ENCODE measurements at places on chromosomes 2 and 18.

DNA sequence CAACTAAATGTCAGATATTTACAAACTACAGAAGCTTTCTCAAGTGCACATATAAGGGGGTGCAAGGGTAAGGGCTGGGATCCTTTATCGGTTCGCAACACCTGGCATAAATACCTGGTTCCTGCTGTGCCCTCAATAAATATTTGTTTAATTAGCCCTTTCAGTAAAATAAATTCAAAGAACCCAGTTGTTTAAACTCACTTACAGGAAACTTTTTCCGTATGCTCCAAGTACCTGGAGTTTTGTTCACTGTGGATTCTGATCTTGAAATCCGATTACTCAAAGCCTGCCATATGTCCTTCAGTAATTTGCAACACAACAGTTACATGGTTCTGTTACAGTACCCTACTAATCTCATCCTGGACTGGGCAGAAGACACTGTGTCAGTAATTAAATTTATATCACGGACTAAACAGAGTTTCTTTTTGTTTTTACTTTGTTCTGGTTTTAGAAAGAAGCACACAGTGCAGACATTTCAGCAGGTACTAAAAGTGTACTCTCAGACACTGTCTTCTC, 36.9 kb downstream of the TBC1D8 start:
- no peak for DNase-seq

DNA sequence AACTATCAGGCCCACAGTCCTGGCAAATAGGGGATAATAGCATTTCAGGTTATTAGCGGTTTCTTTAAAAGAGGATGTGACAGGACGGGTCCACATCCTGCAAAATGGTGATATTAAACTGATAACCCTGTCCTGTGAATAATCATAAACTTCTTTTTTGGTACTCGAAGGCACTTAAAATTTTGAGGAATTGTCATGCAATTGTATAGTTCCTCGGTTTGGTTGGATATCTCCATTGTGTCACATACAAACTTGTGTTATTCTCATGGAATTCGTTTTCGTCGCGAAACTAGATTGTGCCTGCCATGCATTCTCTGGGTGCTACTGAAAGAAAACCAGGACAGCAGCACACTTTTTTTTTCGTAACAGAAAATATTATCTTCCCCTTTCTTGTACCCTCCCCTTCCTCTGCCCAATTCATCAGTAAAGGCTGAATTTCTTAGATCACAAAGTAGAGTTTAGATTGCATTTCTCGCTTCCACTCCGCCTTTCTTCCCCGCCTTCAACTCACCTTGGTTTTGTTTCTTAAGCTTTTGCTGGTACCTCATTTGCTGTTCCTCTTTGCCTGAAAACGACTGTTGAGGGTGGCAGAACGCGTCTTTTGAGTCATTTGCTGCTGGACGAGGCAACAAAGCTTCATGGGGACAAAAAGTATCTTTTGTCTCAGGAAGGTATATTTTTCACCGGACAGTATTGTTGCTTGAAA, 1.3 kb downstream of the CERS6 start:
- no peak for DNase-seq

GRCh38 chr18:61169386-61169785, 163.8 kb upstream of the CDH20 start:
- DNase-seq, result no peak

DNA sequence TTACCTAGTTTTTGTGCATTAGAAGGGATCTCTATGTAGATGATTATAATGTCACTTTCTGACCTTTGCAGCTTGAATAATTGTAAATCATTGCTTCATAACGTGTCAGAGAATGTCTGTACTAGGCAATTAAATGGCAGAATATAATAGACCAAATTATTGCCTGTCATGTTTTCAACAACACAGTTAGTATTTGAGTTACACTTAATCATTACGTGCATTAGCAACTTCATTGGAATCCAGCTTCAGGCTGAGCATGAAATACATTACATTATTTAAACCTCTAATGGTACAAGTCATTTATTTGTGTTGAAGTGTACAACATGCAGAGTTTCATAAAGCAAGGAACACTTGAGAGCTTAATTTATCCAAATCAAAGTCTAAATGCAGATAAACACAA, 48.0 kb downstream of the ZNF407 start:
- no peak for DNase-seq

DNA sequence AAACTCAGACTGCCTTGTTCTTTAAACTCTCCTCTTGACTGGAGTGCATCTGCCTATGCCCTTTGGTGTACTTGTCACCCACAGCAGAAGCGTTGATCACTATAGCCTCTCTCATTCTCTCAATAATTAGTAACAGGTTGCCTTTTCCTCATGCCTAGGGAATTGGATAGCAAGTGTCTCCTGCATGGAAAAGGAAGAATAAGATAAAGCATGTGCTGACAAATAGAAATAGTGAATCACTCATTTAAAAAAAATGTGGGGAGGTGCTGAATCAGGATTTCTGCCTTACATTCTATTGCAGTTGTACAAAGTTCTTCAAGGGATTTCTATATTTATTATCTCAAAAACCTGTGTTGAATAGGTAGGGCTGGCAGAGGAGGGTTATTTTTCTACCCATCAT, 323.0 kb downstream of the TXNL1 start:
- no peak for DNase-seq

GRCh38 chr2:62102402-62102920, 93.5 kb upstream of the B3GNT2 start:
- no peak for DNase-seq

- DNase-seq, result no peak
Observed at GRCh38 chr2:223058952-223059716, 7.1 kb downstream of the KCNE4 start.
